ENCODE measurements at places on chromosomes 2 and 18.

GRCh38 chr2:27370816-27371620 lies 602 bp downstream of the SNX17 start:
- no peak for DNase-seq

DNA sequence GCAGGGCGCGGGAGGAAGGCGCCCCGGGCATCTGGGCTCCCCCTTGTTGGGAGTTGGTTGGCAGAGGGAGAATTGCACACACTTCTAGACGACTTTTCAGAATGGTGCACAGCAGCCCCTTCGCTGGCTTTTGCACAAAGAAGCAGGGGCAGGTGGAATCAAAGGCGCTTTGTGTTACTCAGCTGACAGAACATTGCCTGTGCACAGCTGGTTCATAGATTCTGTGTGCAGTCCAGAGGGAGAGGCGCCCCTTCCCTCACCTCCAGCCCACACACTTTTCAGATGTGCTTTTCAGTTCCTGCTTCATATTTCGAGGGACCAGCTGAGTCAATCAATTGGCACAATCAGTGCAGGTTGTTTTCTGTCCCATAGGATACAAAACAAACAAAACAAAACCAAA lies 348.4 kb upstream of the RAB12 start:
- DNase-seq, result no peak

GRCh38 chr2:66270247-66270646 lies 164.7 kb upstream of the MEIS1 start:
- no peak for DNase-seq

- DNase-seq, result no peak
These were observed 221.5 kb downstream of the TFCP2L1 start for GRCh38 chr2:121063471-121063870.

All from thoracic aorta (tissue), 2 donors.